ENCODE measurements at places on chromosomes 3 and 15.

GRCh38 chr3:111332488-111333080 lies 209.4 kb upstream of the CD96 start:
- no peak for DNase-seq

- no peak for DNase-seq
Measured at GRCh38 chr3:23077126-23077525, 126.0 kb upstream of the UBE2E2 start.

DNA sequence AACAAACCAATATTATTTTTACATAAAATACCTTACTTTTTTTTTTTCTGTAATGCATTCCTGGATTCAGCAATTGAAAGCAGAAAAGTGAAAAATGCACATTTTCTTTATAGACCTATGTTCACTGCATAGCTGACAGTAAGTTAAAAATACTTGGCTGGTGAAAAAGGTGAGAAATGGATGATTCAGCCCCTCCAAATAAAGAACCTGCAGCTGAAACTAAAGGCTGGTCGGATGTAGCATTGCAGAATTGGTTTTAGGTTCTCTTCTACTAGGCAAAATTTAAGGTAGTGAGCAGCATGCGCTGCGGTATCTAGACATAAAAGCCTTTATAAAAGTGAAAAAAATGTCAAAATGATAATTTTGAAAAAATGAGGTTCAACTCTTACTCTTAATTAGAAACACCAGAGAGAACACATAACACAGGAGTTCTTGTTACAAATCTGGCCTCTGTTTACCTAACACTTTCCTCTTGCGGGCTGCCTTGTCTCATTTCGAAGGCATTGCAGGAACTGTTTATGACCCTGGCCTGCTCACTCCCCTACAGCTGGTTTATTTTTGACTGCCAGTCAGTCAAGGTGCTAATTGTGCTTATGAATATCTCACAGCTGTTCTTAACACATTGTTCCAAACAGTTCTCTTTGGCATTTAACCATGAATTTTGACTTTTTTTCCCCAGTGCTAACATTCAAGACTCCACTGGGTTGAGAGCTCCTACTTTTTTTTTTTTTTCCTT lies 455.4 kb upstream of the TBL1XR1 start:
- no peak for DNase-seq

GRCh38 chr3:37161351-37161750 lies 13.0 kb downstream of the LRRFIP2 start:
- no peak for DNase-seq

DNA sequence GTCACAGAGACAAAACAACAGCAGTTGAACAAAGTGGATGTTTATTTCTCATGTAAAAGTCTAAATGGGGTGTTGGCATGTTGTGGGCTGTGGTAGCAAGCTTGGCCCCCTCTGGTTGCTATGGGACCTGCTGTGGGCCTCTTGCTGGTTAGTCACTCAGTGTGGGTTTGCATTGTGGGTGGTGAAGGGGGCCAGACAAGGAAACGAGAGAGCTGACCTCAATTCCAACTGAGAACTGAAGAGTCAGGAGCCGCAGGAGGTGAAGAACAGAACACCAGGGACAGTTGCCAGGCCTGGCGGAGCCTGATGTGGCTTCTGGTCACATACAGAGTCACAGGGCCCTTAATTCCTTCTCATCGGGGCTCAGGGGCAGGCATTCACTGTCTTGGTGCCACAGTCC lies 1.9 kb upstream of the ADPGK start:
- DNase-seq, result peak; percentile 76

- no peak for DNase-seq
Measured at GRCh38 chr3:19139863-19140262, 8.4 kb upstream of the KCNH8 start.

- DNase-seq, result no peak
Measured at GRCh38 chr3:49500732-49501609, 30.9 kb downstream of the DAG1 start.

- DNase-seq, result peak; percentile 16
Measured at GRCh38 chr3:171967137-171967783, 72.1 kb upstream of the FNDC3B start.

- no peak for DNase-seq
Measured at GRCh38 chr3:173932624-173933023, 535.1 kb downstream of the NLGN1 start.

GRCh38 chr3:162370141-162370540 lies 873.5 kb downstream of the OTOL1 start:
- no peak for DNase-seq

Measured in activated CD4-positive, alpha-beta T cell treated with anti-CD3 and anti-CD28 coated beads, Interleukin-2, Interleukin-4, amounts not matched to agents 100 ng/mL and 50 ng/mL, durations not matched to agents 16 hours and 8 hours (primary cell).